CD4-positive, alpha-beta memory T cell (primary cell): ENCODE measurements at places on chromosomes 1 and 21. TPM values are rescaled to one million over a fixed set of nuclear protein-coding genes. Genes with fewer than 3 reads are reported as not detected.
A peak's percentile ranks its signal among the peaks of the same experiment; 100 is the strongest.

The EPS8L3 gene
- total RNA-seq, result not detected

- peaks cover 76% of the 10 kb centered on the region for H3K4me1 ChIP-seq
- peak within 1 kb of the TSS; percentile 99 for H3K4me3 ChIP-seq
- peak; percentile 76 for DNase-seq
Measured at GRCh38 chr1:26317612-26318337, at the start of gene CD52. CD52 (plus strand) TSS chr1:26317958; CDS start chr1:26318018, 60 bp downstream.

The DCST2 gene
- 4.0 TPM for total RNA-seq

DNA sequence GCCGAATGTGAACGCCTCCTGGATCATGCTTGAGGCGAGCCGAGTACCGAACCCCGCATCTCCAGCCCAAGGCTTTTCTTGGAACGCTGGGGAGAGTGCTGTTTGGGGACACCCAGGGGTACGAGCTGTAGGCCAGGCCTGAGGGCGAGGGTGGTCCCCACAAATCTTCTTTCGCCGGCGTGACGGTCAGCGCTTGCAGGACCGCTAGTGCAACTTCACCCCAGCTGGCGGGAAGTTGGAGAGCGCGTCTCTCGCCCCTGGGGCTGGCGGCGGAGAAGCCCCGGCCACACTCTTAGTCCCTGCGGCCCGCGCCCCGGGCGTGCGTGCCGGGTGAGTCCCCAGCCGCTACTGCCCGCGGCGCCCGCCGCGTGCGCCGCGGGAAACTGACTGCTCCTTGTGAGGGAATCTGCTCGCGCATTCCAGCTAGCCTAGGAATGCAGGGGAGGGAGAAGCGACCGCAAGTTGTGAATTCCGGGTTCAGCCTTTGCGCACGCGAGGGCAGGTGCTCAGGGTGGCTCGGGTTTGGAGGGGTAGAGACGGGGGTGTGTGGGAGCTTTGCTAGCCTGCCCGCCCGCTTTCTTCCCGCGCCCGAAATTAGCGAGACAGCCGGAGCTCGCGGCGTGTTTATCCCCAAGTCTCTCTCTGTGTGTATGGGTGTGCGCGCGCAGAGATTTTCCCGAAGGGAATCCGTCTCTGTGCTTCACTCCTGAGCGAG is 884 bp downstream of the LHX4 start:
- no peak for DNase-seq
- H3K4me3 ChIP-seq, result peak overlapping the region; percentile 22
- H3K4me1 ChIP-seq, result peaks cover 55% of the 10 kb centered on the region
- H3K27me3 ChIP-seq, result peaks cover 78% of the 10 kb centered on the region
- H3K36me3 ChIP-seq, result no peaks in the 10 kb centered on the region

DNA sequence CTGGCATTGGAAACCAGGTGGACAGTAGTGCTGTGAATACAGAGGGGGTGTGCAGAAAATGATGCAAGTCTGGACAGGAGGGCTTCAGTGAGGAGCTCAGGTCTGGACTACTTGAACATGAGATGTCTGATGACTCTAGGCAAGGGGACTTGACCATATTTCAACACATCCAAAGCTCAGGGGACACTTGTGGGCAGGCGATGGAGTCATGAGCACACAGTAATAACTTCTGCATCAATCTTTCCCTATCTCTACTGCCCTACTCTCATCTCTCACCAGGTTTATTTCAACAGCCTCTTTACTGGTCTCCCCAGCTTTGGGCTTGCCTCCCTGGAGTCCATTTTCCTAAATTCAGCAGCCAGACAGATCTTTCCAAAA is 21.9 kb downstream of the FMO2 start:
- H3K4me3 ChIP-seq, result no peak overlapping the region
- H3K36me3 ChIP-seq, result no peaks in the 10 kb centered on the region
- DNase-seq, result no peak
- H3K27ac ChIP-seq, result no peak overlapping the region
- no peaks in the 10 kb centered on the region for H3K4me1 ChIP-seq

The OR2T29 gene
- not detected for total RNA-seq

The KIF21B gene
- 94.7 TPM for total RNA-seq

DNA sequence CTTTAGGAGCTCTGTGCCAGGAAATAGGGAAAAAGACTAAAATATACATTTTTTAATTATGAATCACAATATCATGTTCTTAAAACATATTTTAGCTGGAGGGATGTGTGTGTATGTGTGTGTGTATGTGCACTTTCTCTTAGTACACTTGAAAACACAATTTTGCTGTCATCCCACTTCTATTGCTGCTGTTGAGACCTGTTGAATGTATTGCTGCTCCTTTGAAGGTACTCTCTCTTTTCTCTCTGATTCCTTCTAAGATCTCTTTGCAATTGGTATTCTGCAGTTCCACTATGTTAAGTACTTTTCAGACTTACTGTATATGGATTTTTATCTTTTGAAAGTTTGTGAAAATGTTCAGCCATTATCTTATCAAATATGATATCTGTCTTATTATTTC is 43.5 kb upstream of the COG2 start:
- H3K36me3 ChIP-seq, result no peaks in the 10 kb centered on the region
- no peaks in the 10 kb centered on the region for H3K27me3 ChIP-seq
- no peaks in the 10 kb centered on the region for H3K4me1 ChIP-seq
- DNase-seq, result no peak
- H3K27ac ChIP-seq, result no peak overlapping the region
- no peak overlapping the region for H3K4me3 ChIP-seq

DNA sequence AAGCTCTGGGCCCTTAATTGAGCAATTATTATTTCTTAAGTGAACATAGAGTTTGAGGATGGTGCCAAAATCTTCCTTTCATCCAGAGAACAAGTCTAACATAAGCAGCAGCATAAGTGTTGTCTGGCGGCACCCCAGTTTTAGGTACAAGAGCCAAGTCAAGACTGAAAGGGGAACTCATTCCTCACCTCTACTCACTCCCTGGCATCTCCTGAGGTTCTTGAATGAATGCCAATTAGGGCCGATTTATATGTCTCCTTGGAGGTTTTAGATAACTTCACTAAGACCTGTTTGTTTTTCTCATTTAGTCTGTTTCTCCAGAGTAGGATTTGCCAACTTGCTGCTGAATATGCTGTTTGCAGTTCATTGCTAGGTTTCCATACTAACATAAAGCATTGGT is 42.6 kb upstream of the ADGRL2 start:
- H3K4me1 ChIP-seq, result no peaks in the 10 kb centered on the region
- H3K27me3 ChIP-seq, result no peaks in the 10 kb centered on the region
- H3K27ac ChIP-seq, result no peak overlapping the region
- no peak for DNase-seq

DNA sequence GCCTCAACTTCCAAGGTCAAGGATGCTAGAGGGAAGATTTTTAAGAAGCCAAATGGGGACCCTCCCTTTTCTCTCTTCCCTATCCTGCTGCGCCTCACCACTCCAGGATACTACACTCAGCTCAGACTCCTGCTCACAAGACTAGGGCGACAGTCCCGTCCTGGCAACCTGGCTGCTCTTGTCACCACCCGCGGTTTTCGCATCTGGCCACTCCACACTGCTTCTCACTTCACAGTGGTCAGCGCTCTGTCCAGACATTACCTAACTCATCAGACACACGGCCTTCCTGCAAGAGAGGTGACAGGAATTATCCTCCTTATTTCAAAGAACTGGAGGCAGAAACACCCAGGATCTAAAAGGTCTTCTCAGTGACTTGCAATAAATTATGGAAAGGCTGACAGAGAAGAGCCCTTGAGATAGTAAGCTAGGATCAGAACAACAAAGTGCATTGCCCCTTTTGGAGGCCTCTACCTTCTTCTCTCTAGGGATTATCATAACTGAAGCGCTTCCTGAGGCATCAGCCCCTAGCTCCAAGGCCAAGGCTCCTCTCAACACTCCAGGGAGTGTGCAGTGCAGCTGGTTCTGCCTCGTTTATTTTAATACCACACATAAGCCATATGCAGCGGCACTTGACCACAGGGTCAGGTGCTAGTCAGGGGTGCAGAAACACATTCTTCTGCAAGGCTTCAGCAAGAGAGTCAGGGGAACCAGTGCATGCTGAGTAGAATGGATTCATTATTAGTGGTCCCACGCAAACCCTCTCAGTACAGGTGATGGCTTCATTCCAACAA is 41.9 kb downstream of the ASTN1 start:
- H3K4me1 ChIP-seq, result no peaks in the 10 kb centered on the region
- H3K27me3 ChIP-seq, result no peaks in the 10 kb centered on the region
- DNase-seq, result no peak

The LRRC38 gene
- total RNA-seq, result not detected

DNA sequence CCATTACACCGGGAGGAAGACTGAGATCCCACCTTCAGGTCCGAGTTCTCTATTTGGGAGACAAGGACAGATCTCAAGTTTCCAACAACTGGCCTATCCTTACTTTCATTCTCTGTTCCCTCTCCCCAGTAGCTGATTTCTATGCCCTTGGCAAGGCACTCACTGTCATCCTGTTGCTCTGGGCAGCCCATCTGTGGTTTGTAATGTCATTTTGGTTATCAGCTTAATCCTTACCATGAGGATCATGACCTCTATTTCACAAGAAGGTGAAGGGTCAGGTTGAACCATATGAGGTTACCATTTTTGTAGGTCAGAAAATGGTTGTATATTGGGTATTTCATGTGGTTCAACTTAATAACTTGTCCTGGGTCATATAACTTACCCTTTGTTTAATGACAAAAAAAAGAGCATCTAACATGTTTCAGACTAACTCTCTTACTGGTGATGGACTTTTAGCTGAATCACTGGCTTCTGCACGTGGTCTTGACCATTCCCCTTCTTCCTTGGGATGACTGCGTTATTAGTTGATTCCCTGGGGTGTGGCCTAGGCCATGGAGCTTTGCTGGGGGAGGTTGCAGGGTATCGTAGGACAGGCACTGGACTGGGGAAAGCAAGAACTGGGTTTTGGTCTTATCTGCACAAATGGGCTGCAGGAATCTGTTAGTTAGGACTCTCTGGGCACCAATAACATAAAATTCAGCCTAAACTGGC is 120.2 kb downstream of the ACTL8 start:
- DNase-seq, result no peak
- no peaks in the 10 kb centered on the region for H3K27me3 ChIP-seq
- H3K36me3 ChIP-seq, result no peaks in the 10 kb centered on the region
- H3K4me3 ChIP-seq, result no peak overlapping the region

The HTR1D gene
- total RNA-seq, result not detected

The ADAMTS5 gene
- not detected for total RNA-seq

The DTL gene
- total RNA-seq, result 0.15 TPM

DNA sequence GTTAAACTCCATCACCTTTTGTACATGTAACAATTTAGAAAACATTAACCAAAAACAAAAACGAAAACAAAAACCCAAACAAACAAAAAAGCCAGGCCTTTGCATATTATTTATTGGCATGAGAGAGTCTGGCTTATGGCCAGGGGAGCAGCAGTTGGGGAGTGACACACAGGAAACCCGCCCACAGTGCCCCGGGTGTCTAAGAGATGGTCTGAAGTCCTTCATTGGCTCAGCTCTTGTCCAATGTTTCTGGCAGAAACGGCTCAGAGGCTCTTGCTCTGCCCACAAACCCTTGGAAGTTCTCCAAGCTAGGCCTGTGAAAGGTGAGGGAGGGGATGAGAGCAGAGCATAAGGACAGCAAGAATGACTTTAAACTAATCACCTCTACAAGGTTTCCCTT is 131.5 kb downstream of the CNIH3 start:
- H3K4me1 ChIP-seq, result no peaks in the 10 kb centered on the region
- H3K27me3 ChIP-seq, result no peaks in the 10 kb centered on the region
- H3K36me3 ChIP-seq, result no peaks in the 10 kb centered on the region
- H3K27ac ChIP-seq, result no peak overlapping the region

DNA sequence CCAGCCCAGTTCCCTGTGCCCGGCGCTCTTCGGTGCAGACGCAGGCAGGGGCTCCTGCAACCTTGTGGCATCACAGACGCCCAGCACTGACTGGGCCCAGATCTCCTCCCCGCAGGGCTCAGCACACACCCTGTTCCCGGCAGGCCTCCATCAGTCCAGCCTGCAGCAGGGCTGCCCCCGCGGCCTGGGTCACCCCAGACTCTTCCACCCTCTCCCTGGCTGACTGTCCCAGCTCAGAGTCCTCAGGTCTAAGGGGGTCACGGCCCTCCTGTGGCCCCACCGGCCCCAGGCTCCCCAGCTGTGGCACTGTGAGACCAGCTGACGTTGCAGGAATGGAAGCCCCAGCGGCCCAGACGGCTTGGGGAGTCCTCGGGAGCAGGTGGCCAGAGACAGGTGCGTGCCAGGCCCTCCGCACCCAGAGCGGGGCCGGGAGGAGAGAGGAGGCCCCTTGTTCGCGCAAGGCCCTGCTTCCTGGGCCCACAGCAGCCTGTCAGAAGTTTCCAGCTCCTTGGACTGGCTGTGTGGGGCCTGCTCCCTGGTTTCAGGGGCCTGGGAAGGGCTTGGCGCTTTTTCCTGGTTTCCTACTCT is 4.2 kb downstream of the B3GALT6 start:
- H3K4me1 ChIP-seq, result peaks cover 19% of the 10 kb centered on the region
- H3K36me3 ChIP-seq, result no peaks in the 10 kb centered on the region

DNA sequence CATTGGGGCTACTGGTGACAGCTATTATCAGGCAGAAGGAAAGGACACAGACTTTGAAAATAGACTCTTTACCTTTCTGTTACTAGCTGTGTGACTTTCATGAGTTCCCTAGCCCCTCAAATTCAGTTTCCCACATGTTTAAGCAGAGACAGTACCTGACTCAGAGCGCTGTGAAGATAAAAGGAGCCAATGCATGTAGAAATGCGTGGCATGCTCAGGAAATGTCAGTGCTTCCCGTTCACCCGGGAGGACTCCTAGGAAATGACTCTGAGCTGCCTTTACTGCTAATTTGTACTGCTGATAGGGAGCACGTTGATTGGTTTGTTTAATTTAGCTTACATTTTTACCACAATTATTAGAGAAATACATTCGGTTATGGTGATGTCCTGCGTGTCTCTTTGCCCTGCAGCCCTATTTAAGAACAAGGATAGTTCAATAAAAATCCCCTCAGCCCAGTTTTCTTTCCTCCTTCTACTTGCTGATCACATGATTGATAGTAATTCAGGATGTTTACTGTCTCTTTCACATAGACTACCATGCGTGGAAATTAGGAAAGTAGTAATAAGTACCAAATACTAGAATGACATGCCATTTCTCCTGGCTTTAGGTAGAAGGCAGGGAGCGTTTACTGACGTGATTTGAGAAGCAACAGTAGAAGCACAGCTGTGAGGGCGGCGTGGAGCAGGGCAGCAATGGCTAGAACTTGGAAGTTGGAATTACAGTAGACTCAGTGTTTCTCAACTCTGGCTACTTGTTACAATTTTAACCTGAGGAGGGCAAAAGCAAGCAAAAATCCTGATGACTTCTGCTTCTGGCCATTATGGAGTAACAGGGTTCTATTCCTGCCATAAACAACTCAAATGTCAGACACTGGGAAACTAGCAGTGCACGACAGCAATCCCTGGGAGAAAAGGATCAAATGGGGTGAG is 15.9 kb downstream of the PDIK1L start:
- H3K36me3 ChIP-seq, result no peaks in the 10 kb centered on the region
- H3K27me3 ChIP-seq, result no peaks in the 10 kb centered on the region
- DNase-seq, result no peak
- peak overlapping the region; percentile 47 for H3K4me3 ChIP-seq
- H3K27ac ChIP-seq, result peak overlapping the region; percentile 12

The DENND4B gene
- 211 TPM for total RNA-seq
